Hypothalamus (tissue), 51 donors: ENCODE measurements at places on chromosomes 5 and 9.

GRCh38 chr9:126508171-126508591 lies 105.5 kb upstream of the LMX1B start:
- DNase-seq, result no peak

GRCh38 chr5:148931453-148932057 lies 105.1 kb downstream of the ADRB2 start:
- DNase-seq, result no peak

- DNase-seq, result no peak
These were observed 89.6 kb downstream of the TARS1 start for GRCh38 chr5:33530183-33531036.

DNA sequence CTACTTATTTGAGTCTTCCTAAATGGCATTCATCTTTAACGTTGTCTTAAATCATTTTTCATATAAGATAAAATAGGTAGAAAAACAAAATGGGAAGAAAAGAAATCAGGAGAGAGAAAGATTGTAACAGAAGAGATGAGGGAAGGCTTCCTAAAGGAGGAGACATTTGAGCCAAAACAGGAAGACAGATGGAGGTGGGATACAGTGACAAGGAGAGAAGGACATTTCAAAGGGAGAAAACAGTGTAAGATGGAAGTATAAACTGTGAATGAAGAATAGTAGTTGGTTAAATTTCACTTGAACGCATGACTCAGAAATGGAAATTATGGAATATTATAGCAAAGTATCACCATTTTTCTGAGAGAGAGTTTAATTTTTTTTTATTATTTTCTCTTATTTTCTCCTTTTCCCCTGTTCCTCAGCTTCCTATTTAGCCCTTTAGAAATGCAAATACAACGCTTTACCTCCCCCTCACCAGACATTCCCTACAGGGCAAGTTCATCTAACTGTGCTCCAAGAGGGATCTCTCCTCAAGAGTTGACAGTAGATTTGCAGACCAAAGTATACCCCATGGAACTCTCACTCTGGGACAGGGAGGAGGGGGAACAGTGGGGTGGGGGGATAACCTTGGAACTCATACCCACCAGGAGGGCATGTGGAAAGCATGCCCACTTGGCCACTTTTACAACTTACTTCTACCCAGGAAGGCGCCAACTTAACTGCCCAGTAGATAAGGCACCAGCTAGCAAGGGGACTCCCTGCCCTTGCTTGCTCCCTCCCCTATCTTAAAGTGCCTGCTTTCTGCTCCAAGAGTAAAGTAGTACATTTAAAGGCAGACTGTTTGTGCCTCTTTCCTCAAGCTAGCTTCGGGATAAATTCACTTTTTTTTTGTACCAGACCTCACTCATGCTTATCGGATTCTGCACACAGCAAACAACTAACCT lies 304.7 kb upstream of the POU5F2 start:
- DNase-seq, result no peak

- DNase-seq, result no peak
These were observed 12.9 kb upstream of the CARNMT1 start for GRCh38 chr9:75041041-75041440.

GRCh38 chr5:38583500-38583899 lies 27.1 kb upstream of the LIFR start:
- DNase-seq, result no peak

GRCh38 chr9:114467226-114467750 lies 38.0 kb downstream of the WHRN start:
- DNase-seq, result no peak

- DNase-seq, result no peak
These were observed 44.4 kb downstream of the RAD50 start for GRCh38 chr5:132601071-132601728.

DNA sequence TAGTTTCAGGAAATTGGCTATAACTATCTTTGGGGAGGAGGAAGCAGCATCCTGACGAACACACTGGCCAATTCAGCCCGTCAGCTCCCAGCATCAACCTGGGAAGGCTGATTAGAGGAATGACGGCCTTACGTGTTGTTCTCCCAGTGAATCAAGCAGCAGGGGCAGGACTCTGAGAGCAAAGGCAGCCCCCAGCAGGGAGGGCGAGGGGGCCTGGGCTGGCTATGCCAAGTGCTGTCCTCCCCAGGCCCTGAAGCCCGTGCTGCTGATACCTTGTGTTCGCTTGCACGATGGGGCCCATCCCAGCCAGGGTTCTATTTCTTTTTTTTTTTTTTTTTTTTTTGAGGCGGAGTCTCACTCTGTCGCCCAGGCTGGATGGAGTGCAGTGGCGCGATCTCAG lies 254.1 kb downstream of the FSTL4 start:
- DNase-seq, result no peak

GRCh38 chr5:174459832-174460448 lies 264.4 kb upstream of the MSX2 start:
- DNase-seq, result no peak

DNA sequence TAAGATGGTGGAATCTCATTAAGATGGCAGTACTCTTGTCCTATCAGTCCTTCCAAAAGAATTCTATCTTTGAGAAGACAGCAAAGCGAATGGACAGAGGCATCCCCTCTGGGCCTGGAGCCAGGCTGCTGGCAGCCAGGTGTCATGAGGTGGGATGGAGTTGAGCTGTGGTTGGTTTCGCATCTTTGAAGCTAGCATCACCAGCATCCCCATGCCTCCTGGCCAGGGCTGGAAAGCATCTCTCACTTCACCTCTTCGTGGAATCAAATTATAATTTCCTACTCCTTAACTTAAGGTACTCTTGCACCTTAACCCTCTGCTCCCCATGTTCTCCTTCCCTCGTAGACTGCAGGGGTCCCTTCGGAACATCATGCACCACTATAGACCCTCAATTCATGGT lies 248.3 kb downstream of the GADD45G start:
- DNase-seq, result no peak

DNA sequence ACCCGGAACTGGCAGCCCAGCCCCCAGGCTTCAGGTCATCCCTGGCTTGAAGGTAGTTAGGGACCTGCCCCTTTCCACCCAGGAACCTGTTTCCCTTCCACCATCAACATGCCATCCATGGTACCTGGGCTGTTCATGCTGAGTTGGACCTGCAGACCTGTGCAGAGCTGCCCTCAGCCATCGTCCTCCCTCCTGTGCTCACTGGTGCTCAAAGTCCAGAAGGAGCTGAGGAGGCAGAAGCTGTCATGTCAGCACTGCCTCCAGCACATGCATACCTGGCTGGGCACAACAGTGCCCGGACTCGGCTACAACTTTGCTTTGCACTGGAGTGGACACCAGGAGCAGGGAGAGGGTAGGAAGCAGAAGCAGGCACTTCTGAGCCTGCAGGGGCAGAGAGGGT lies 36.2 kb downstream of the BTNL8 start:
- DNase-seq, result no peak

GRCh38 chr9:121692606-121693387 lies 41.4 kb downstream of the DAB2IP start:
- no peak for DNase-seq

- DNase-seq, result no peak
These were observed 388.0 kb upstream of the ZNF608 start for GRCh38 chr5:125134216-125135081.

- DNase-seq, result no peak
These were observed 58.8 kb downstream of the MAN2A1 start for GRCh38 chr5:109748546-109748945.

GRCh38 chr5:2486373-2486772 lies 265.1 kb downstream of the IRX2 start:
- DNase-seq, result no peak

GRCh38 chr5:36442796-36443195 lies 141.1 kb upstream of the RANBP3L start:
- DNase-seq, result no peak

DNA sequence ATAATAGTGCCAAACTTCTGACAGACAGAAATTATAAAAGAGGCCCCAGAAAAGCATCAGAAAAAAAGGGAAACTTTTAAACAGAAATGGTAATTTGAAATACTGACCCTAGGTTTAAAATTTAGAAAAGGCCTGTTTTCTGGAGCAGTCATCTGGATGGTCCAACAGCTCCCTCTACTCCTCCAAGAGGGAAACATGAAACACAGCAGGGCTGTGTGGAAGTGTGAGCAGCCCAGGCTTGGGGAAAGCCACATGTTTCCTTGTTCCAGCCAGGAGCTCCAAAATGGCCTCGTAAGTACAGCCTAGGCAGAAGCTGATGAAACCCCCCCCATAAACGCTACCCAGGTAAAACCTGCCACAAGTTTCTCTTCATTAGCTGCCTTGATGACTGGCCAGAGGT lies 499.3 kb upstream of the ADAMTS16 start:
- no peak for DNase-seq

- DNase-seq, result no peak
These were observed 837 bp downstream of the PCDHB2 start for GRCh38 chr5:141095263-141095641.

- no peak for DNase-seq
These were observed 126.3 kb downstream of the C5orf15 start for GRCh38 chr5:133841831-133842750.

- DNase-seq, result no peak
These were observed 398 bp downstream of the RAPGEF6 start for GRCh38 chr5:131634666-131634995.

DNA sequence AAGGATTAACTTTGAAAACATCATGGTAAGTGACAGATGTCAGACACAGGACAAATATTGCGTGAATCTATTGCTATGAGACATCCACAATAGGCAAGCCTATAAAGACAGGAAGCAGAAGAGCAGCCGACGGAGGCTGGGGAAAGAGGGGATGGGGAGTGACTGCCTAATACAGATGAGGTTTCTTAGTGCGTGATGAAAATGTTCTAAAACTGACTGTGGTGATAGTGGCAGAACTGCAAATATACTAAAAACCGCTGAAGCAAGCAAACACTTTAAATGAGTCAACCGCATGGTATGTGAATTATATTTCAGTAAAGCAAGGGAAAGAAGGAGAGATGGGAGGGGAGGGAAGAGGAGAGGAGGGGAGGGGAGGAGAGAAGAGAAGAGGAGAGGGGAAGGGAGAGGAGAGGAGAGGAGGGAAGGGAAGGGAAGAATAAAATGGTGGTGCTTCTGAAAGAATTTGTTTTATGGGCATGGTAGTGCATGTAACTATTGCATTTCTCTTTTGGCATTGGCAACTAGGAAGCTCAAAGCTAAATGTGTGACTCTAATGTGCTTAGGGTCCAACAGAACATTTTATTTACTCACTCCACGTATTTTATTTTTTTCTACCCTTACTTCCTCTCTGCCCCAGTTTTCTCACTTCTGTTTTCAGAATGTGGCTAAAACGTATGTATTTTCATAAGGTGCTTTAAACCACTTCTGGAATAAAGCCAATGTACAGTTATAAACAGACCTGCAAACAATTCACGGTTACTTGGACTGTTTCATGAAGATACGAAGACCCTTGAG lies 21.3 kb downstream of the AKNA start:
- DNase-seq, result no peak

DNA sequence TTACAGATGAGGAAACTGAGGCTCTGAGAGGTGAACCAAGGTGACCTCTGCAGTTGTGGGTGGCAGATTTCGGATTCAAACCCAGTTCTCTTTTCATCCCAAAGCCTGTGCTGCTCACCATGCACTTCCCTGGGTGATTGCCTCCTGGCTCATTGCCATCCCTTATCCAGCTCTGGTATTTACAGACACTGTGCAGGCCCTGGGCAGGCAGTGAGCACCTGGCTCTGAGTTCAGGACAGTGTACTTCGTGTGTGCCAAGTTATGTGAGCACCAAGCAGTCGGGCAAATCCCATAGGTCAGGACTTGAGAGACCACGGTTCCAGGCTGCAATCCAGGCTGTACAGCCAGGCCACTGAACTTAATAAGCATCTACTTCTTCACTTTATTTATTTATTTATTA lies 1.4 kb downstream of the LRSAM1 start:
- DNase-seq, result no peak

DNA sequence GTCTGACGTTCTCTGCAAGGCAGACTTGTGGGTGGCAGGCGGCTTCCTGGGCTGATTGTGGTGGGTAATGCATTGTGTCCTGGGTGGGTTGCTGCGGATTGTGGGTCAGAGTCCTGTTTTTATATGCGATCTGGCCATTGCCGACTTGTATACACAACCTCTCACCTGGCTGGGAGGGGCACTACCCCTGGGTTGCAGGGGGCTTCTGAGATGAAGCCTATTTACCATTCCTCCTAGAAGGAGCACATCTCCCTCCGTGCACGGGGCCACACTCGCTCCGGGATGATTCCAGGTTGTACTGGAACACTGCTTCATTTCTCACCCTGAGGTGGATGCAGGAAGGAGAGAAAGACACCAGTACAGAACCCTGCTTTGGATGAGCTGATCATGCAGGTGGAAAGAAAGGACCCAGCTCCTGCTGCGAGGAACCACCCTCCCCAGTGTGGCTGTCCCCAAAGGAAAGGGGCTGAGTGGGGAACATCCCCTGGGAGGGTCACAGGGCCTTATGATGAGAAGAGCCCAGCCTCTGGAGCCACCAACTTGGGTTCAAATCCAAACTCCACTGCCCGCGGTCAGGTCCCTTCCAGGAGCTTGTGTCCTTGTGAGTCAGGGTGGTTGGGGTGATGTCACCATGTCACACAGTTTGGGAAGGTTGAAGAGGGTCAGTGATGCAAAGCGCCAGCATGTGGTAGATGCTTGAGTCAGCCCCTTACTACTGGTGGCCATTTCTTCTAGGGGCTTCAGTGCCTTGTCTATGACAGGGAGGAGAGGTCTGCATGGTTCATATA lies 151.8 kb upstream of the COL5A1 start:
- DNase-seq, result no peak

GRCh38 chr5:134070725-134071613 lies 43.5 kb upstream of the TCF7 start:
- no peak for DNase-seq

- DNase-seq, result no peak
These were observed 202.0 kb upstream of the NR3C1 start for GRCh38 chr5:143605403-143606005.

DNA sequence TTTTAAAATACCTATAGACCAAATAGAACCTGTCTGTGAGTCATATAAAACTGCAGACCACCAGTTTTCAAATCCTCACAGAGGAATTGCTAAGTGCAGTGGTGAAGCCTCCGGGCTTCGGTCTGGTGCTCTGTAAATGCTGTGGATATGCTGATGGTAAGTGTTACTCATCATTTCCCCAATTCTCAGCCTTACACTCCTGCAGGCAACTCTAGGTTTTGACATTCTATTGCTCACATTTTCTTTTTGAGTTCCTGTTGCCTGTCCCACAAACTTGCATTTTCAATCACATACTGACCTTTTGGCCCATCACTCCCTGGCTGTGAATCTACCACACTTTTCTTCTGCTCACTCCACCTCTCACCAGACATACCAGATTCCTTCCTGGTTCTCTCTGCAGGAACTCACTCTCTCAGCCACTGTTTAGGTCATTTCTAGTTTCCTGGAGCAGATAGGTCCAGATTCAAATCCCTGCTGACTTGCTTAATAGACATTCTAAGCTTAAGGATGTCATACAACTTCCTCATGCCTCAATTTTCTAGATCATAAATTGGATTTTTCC lies 192.9 kb downstream of the RAB3C start:
- no peak for DNase-seq

DNA sequence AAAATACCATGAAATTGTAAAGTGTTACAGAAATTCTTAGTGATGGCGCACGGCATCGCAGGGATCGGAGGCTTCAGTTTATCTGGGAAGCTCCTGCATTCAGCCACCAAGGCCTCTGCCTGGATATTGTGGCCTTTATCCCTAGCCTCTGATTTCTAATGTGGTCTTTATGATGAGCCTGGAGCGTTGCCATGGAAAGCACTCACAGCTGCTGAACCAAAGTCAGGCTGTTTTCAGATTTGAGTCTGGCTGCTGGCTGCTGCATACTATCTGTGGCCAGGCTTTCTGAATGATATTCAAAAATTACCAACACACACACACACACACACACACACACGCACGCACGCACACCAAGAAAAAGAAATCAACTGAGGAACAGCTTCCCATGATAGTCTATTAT lies 101.1 kb upstream of the ZNF366 start:
- peak; percentile 67 for DNase-seq
